Activated CD8-positive, alpha-beta T cell treated with anti-CD3 and anti-CD28 coated beads for 36 hours (primary cell): ENCODE measurements at places on chromosomes 2 and 18. TPM values are rescaled to one million over a fixed set of nuclear protein-coding genes. Genes with fewer than 3 reads are reported as not detected.

The MAP2 gene
- total RNA-seq = not detected

The CACNB4 gene
- 0.34 TPM for total RNA-seq

The SPC25 gene
- 35.6 TPM for total RNA-seq

The IL37 gene
- not detected for total RNA-seq

The CDCA7 gene
- 88.5 TPM for total RNA-seq

DNA sequence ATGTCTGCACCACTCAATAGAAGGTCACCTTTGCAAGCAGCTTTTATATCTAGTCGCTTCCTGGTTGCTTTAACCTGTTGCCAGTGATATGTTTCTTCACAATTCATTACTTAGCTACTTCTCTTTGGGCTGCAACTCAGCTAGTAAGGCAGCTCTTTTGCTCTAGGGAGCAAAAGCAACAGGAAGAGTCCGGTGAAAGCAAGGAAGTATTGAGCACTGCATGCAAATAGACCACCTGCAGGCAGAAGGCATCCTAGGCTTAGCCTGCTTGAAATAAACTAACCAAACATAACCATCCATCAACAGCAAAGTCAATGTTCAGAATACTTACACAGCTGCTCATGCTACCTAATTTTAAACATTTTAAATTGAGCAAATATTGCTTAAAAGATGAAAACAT is 529.2 kb upstream of the LINC00305 start:
- no peak for DNase-seq

GRCh38 chr2:19883486-19883885 is 18.3 kb downstream of the TTC32 start:
- no peak for DNase-seq

DNA sequence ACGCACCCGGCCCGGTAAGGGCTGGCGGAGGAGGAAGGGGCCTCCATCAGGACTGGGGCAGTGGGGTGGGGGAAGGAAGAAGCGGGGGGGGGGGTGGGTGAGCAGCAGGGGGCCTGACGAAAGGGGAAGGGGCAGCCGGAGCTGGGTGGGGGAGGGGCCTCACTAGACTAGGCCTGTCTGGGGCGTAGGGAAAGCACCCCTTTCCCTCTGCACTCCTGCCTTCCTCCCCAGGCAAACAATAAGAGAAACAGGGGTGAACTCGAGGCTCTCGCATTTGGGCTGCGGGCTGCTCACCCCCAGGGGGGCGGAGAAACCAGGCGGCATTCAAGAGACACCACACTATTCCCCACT is 82.7 kb upstream of the POMC start:
- peak; percentile 50 for DNase-seq

- no peak for DNase-seq
Measured at GRCh38 chr2:45724335-45724734, 72.9 kb downstream of the PRKCE start.

- no peak for DNase-seq
Measured at GRCh38 chr2:11482473-11483035, 16.6 kb upstream of the E2F6 start.

DNA sequence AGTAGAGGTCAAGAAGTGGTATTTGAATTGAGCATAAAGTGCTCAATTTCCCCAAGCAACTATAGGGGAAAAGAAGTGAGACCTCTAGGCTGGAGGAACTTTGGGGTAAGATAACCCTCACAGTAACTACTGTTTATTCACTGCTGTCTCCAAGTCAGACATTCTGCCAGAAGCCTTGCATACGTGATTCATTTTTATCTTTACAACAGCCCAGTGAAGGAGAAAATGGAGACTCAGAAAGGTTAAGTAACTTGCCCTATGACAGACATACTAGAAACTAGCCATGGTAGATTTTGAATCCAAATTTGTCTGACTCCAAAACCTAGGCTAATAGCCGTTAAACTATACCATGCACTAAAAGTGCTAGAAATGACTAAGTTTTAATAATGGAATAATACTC is 28.4 kb downstream of the DNAJC10 start:
- no peak for DNase-seq
